Activated naive CD4-positive, alpha-beta T cell treated with anti-CD3 and anti-CD28 coated beads, Interleukin-2, amount 50 U/mL, for 16 hours (primary cell): ENCODE measurements at places on chromosomes 1 and 21.

GRCh38 chr1:24351247-24351646 is 32.1 kb downstream of the GRHL3 start:
- no peak for DNase-seq

- peak; percentile 93 for DNase-seq
Measured at GRCh38 chr1:154335025-154335714, 9.8 kb downstream of the ATP8B2 start.

DNA sequence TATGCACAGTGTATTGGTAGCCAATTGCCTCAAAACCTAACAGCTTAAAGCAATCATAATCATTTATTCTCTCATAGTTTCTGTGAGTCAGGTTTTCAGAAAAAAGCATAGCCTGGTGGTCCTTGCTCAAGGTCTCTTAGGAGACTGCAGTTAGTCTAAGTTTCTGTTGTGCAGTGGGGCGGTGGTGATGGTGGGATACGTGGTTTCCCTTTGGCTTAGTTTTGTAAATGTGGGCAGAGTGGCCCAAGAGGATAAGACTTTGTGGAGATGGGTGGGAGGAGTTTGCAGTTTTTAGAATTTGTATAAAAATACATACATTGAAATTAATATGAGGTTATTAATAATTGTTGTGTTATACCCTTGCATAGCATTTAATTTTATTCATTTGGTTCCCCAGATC is 68.6 kb downstream of the NOS1AP start:
- no peak for DNase-seq

DNA sequence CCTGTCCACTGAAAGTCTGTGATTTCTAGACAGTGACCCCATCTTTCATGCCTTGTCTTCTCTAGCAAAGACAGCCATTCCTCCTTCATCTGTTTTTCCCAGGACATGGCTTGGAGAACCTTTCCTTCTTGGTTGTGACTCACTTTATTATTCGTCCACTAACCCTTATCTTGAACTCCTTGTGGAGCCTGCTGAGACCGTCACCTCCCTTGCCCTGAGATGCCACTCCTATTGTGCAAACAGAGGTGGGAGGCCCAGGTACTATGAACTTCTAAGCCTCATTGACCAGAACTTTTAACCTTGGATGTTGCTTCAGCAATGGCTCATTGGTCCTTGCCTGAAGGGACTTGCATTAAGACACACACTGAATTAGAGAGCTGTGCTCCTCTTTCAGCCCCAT is 117.5 kb downstream of the FOXD2 start:
- no peak for DNase-seq

GRCh38 chr21:28827422-28827821 is 165.3 kb downstream of the LTN1 start:
- DNase-seq: no peak

DNA sequence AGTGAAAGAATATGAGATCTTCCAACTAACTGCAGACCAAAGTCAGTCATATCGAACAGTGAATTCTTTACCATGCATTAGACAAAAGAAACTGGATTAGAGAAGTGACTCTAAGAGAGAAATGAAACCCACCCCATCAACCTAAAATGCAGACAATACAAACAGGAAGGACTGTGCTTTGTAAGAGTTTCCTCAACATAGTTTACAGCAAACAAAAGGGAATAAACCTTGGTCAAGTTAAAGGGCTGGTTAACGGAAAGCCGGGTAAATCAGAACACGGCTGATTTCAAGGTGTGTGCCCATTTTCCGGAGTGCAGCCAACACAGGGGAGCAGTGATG is 39.2 kb downstream of the SIPA1L2 start:
- no peak for DNase-seq

GRCh38 chr1:24139222-24139489 is 3.8 kb downstream of the IL22RA1 start:
- DNase-seq: no peak
